ENCODE measurements at places on chromosomes 16 and 17. TPM values are rescaled to one million over a fixed set of nuclear protein-coding genes. Genes with fewer than 3 reads are reported as not detected.

DNA sequence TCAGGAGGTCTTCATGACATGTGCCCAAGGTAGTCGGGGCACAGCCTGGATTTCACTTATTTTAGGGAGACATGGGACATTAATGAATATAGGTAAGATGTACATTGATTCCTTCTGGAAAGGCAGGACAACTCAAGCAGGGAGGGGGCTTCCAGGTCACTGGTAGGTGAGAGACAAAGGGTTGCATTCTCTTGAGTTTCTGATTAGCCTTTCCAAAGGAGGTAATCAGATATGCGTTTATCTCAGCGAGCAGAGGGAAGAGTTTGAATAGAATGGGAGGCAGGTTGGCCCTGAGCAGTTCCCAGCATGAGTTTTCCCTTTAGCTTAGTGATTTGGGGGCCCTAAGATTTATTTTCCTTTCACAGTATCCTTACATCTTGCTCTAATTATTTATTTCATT, 443.8 kb upstream of the EEF2KMT start:
- DNase-seq: no peak

The ITGAL gene
- 4.4 TPM for polyA plus RNA-seq

The CCL5 gene
- 4.4 TPM for polyA plus RNA-seq

DNA sequence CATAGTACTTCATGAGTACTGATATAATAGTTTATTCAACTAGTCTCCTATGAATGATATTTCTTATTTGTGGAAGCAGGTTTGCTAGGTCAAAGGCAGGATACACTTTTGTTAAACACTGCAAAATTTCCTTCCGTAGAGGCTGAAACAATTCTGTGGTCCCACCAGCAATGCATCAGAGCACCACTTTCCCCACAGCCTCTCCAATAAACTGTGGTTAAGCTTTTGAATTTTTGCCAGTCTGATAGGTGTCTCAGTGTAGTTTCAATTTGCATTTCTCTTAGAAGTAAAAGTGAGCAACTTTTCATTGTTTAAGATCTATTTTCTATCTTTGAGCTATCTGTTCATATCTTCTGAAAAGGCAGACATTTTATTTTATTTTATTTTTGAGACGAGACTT, 36.4 kb upstream of the CORO6 start:
- no peak for DNase-seq

GRCh38 chr17:10046786-10047785, 142.0 kb upstream of the RCVRN start:
- DNase-seq: no peak

GRCh38 chr16:3027983-3028715, 4.3 kb downstream of the THOC6 start:
- DNase-seq: no peak

- DNase-seq: no peak
These were observed 26.9 kb downstream of the RPRML start for GRCh38 chr17:46952115-46952514.

The OR1A1 gene
- polyA plus RNA-seq: 0.12 TPM

The SMPD3 gene
- 4.4 TPM for polyA plus RNA-seq

DNA sequence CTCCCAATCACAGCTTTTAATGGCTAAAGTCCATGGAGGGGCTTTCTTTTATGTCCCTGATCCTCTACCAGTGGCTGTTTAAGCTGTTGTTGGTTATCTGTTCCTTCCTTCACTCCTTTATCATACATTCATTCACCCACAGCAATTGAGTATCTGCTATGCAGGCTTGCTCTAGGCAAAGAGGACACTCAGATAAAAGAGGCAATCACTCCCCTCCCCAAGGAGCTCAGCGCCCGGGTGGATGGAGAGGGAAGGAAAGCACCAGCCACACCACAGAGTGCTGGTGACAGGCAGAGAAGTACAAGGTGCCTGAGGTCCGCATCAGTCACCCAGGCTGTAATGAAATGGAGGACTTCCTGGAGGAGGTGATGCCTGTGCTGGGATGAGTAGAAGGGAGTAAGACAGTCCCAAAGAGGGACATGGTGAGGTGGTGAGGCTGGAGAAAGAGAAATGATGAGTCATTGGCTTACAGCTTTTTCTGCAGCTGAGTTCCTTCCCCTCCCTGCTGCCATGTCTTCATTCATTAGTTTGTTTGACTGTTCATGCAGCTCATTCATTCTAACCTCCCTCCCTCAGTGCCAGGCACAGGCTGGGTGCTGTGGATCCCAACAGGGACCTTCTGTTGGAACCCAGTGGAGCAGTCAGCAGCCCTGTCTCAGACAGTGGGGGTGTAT, 12.8 kb upstream of the NGFR start:
- DNase-seq: no peak

GRCh38 chr16:85349365-85350145, 237.3 kb upstream of the CIBAR2 start:
- DNase-seq: no peak

DNA sequence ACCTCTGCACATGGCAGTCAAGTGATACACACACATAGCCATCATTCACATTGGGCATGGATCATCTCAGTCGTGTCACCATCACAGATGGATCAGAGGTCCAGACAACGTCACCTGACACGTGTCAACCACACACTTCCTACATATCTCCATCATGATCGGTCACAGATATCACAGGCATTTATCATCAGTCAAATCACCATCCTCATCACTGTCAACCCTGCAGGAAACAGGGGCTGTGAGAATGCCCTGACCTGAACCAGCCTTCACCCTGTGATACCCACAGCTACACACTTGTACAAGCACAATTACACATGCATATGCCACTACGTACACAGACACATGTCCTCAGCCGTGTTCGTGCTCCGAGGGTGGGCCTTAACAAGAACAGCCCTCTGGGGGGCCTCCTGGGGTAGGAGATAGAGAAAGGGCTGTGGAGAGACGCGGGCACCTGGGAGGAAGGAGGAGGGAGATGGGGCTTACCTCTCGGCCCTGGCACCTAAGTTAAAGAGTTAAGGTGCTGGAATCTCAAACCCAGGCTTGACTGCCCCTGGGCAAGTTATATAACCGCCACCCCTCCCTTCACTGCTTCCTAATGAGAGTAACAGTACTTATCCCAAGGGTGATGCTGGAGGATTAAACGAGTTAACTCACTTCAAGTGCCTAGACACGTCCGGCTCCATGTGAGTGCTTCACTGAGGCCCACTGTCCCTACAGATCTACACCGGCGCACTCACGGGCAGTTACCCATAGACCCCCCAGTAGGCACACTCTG, 1.1 kb downstream of the SLC12A4 start:
- DNase-seq: no peak

GRCh38 chr17:8912084-8912981, 44.9 kb upstream of the PIK3R6 start:
- DNase-seq: no peak

- DNase-seq: no peak
These were observed 447.2 kb downstream of the KIF2B start for GRCh38 chr17:54269881-54270280.

DNA sequence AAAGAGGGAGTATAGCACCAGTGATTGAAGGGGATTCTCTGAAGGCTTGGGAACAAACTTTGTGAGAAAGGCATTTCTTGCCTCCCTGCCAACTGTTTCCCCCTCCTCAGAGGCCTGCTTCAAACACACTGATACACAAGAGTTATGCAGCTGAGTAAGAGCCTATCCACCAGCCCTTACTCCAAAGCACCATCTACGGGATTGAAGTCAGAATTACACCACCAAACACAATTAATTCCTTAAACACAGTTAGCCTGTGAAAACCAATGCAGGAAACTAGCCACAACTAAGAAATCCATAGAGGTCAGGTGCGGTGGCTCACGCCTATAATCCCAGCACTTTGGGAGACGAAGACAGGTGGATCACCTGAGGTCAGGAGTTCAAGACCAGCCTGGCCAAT, 138.3 kb downstream of the SHCBP1 start:
- DNase-seq: no peak

GRCh38 chr17:82235056-82235774, 6.4 kb downstream of the SLC16A3 start:
- no peak for DNase-seq

All from right lung (tissue), 10 donors.